Kidney (tissue), 22 donors: ENCODE measurements at places on chromosomes 1 and 21. TPM values are rescaled to one million over a fixed set of nuclear protein-coding genes. Genes with fewer than 3 reads are reported as not detected.

TDRD5 gene
- total RNA-seq: 0.47 TPM

CFHR1 gene
- total RNA-seq: 22.0 TPM

CCDC181 gene
- 4.8 TPM for total RNA-seq

SLC35F3 gene
- total RNA-seq: 0.66 TPM

MAP3K21 gene
- total RNA-seq: 21.6 TPM

HSD3B2 gene
- total RNA-seq: not detected

DNA sequence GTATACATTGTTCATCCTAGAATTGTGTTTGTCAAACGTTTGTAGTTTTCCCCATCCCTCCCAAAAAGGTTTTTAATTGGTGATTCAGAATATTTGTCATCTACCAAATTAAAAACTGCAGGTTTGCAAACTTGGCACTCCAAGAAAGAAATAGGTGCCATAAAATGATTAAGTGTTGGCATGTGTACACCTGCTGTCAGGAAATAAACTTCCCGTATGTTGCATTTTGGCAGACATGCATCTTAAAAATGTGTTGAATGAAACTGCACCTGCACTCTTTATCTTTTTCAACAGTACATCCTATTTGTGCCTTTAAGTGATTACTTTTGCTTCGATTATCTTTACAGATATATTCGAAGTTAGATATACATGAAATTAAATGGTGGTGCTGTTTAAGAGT lies 7.3 kb downstream of the B3GALT2 start:
- DNase-seq: no peak
- H3K4me3 ChIP-seq: no peak overlapping the region
- H3K36me3 ChIP-seq: no peaks in the 10 kb centered on the region
- no peaks in the 10 kb centered on the region for H3K4me1 ChIP-seq
- no peak overlapping the region for H3K27ac ChIP-seq

- H3K4me1 ChIP-seq: no peaks in the 10 kb centered on the region
- H3K4me3 ChIP-seq: no peak overlapping the region
- no peaks in the 10 kb centered on the region for H3K27me3 ChIP-seq
Measured at GRCh38 chr1:46784666-46785065, 14.2 kb upstream of the CYP4B1 start.

GRCh38 chr1:207500306-207500705 lies 4.3 kb downstream of the CR1 start:
- H3K36me3 ChIP-seq: no peaks in the 10 kb centered on the region
- peaks cover 2% of the 10 kb centered on the region for H3K4me1 ChIP-seq
- no peak overlapping the region for H3K27ac ChIP-seq

DNA sequence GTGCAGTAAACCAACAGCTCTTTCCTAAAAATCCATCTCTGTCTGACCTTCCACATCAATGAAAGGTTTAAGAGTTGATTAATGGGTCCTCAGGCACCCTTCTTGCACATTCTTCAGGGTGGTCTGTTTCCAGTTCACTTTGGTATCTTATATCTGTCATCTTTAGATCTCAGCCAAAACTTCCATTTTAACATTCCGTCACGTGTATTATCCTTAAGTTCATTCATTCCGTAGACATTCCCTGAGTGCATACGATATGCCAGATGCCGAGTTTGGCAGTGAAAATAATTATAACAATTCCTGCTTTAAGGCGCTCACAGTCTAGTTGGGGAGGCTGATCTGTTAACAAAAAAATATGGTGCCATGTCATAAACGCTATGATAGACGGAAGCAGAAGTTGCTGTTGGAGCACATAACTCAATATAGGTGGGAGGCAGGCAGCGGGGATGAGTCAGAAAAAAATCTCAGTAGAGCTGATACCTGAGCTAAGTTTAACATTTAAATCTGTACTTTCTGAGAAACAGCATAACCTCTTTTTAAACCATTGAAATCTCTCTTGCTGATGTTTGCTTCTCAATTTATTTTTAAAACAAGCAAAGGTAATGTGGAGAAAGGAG lies 59.6 kb upstream of the HOOK1 start:
- no peak overlapping the region for H3K27ac ChIP-seq
- peaks cover 4% of the 10 kb centered on the region for H3K4me1 ChIP-seq
- no peak for DNase-seq
- peaks cover under 1% of the 10 kb centered on the region for H3K36me3 ChIP-seq
- H3K27me3 ChIP-seq: no peaks in the 10 kb centered on the region

DNA sequence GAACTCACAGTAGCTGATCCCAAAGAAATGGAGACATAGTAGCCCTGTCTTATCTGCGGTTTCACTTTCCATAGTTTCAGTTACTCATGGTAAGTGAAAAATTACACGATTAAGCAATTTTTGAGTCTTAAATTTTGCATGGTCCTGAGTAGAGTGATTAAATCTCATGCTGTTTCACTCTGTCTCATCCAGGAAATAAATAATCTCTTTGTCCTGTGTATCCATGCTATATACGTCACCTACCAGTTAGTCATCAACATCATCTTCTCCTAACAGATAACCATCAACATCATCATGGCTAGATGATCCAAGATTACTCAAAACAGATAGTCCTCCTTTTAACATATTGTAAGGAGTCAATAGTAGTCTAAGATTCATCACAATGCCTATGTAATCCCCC lies 1589.3 kb downstream of the BRINP3 start:
- no peaks in the 10 kb centered on the region for H3K4me1 ChIP-seq
- no peak overlapping the region for H3K4me3 ChIP-seq

GRCh38 chr1:173954179-173954578 lies 37.1 kb upstream of the SERPINC1 start:
- no peaks in the 10 kb centered on the region for H3K4me1 ChIP-seq
- DNase-seq: no peak
- H3K36me3 ChIP-seq: peaks cover 8% of the 10 kb centered on the region
- H3K4me3 ChIP-seq: no peak overlapping the region

DNA sequence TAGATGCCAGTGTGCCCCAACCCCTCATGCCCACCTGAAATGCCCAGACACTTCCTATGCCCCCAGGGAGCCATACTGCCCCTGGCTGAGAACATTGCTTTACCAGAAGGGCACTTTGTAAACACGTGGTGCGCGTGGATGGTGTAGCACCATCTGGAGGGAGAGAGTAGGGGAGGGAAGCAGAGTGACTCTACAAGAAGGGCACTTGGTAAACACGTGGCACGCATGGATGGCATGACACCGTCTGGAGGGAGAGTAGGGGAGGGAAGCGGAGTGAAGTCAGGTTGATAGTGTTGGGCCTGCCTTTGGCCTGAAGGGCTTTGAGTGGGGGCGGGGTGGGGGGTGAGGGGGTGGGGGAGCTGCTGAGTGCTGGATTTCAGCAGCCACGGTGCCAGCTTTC lies 324.0 kb upstream of the VAMP3 start:
- H3K4me1 ChIP-seq: no peaks in the 10 kb centered on the region
- no peaks in the 10 kb centered on the region for H3K27me3 ChIP-seq
- H3K27ac ChIP-seq: no peak overlapping the region
- no peaks in the 10 kb centered on the region for H3K36me3 ChIP-seq
- DNase-seq: no peak
- no peak overlapping the region for H3K4me3 ChIP-seq

DNA sequence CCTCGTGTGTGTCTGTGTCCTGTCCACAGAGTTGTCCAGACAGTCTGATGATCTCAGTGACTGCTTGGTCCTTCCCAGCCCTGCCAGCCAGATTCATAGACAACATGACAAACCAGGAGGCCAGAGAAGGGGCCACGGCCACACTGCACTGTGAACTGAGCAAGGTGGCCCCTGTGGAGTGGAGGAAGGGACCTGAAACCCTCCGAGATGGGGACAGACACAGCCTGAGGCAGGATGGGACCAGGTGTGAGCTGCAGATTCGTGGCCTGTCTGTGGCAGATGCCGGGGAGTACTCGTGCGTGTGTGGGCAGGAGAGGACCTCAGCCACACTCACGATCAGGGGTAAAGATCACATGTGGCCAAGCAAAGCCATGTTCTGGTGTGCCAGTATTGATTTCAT lies 96.4 kb downstream of the OBSCN start:
- no peaks in the 10 kb centered on the region for H3K4me1 ChIP-seq
- H3K36me3 ChIP-seq: no peaks in the 10 kb centered on the region
- no peaks in the 10 kb centered on the region for H3K27me3 ChIP-seq
- H3K4me3 ChIP-seq: no peak overlapping the region
- DNase-seq: peak; percentile 18
- no peak overlapping the region for H3K27ac ChIP-seq

DNA sequence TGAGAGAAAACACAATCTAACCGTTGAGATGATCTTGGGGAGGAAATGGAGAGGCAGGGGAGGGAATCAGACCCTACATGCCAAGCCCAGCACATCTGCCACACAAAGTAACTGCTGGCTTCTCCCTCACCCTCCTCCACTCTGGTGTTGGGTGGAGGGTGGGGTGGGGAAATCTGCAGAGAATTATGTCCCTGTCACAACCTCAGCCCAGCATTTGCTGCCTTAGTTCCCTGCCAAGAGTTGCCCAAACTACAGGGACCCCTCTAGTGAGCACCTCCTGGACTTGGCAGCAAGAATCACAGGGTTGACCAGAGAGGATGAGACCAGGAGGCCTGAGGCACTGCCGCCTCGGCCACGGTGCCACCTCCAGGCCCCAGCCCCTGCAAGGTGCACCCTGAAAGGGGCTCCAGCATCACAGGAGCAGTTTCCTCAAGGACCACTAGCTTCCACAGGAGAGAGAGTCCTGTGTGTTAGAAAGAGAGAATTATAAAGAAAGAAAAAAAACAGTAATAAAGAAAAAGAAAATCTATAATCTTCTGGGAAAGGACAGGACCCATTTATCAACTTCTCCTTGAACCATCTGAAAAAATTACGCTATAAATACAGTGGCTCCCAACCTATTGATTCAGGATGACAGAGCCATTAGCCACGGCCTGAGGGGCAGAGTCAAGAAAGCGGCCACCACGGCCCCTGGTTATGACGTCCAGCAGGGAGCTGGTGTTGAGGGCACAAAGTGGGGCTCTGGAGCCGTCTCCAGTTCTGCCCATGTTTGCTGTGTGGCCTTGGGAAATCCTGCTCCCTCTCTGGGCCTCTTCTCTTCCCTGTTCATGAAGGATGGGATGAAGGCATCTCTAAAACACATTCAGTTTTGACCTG lies 451.7 kb downstream of the MATN1 start:
- no peaks in the 10 kb centered on the region for H3K4me1 ChIP-seq
- no peaks in the 10 kb centered on the region for H3K27me3 ChIP-seq
- no peaks in the 10 kb centered on the region for H3K36me3 ChIP-seq

DNA sequence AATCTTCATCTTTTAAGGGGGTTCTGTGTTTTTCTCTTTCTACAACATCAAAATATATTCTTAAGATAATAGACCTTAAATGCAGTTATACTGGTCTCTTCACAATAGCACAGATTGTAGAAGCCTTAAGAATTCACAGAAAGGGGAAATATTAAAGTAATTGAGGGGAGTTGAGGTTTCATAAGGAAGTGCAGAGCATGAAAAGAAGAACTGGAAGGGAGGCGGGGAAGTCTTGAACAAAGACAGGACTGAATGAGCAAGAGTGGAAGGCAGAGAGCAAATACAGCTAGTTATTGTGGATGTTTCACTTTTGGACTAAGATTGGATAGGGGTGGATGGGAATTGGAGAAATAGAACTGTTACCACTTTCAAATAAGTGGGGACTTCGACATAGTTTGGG lies 67.7 kb downstream of the PTGER3 start:
- H3K4me3 ChIP-seq: no peak overlapping the region
- H3K27me3 ChIP-seq: no peaks in the 10 kb centered on the region
- DNase-seq: no peak

DNA sequence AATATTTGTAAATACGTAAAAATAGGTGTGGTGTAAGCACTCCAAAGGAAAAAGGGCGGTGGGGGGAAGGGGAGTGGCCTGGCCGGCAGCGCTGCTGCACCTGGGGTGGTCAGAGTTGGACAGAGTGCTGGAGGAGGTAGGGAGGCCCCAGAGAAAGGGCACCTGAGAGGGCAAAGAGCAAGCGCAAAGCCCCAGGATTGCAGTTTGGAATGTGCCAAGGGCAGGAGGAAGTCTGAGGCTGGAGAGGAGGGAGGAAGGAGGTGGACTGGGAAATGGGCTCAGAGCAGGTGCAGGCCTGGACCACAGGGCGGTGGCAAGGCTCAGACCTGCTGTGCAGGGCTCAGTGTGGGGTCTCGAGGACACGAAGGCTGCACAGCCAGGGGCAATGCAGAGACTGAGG lies 30.6 kb downstream of the LDLRAP1 start:
- H3K27me3 ChIP-seq: no peaks in the 10 kb centered on the region
- H3K4me1 ChIP-seq: peaks cover 10% of the 10 kb centered on the region
- H3K36me3 ChIP-seq: no peaks in the 10 kb centered on the region
- no peak for DNase-seq

- no peaks in the 10 kb centered on the region for H3K27me3 ChIP-seq
- no peak overlapping the region for H3K27ac ChIP-seq
- H3K4me1 ChIP-seq: no peaks in the 10 kb centered on the region
- DNase-seq: no peak
- H3K36me3 ChIP-seq: no peaks in the 10 kb centered on the region
Measured at GRCh38 chr21:23951251-23951650, 1656.0 kb downstream of the MRPL39 start.

GRCh38 chr1:151526735-151527525 lies 13.2 kb upstream of the TUFT1 start:
- H3K27me3 ChIP-seq: no peaks in the 10 kb centered on the region
- DNase-seq: no peak
- H3K36me3 ChIP-seq: peaks cover 41% of the 10 kb centered on the region
- no peaks in the 10 kb centered on the region for H3K4me1 ChIP-seq
- no peak overlapping the region for H3K27ac ChIP-seq

- H3K27ac ChIP-seq: no peak overlapping the region
- H3K36me3 ChIP-seq: no peaks in the 10 kb centered on the region
- DNase-seq: no peak
- no peak overlapping the region for H3K4me3 ChIP-seq
- no peaks in the 10 kb centered on the region for H3K27me3 ChIP-seq
Measured at GRCh38 chr1:223454959-223455358, 61.7 kb downstream of the CCDC185 start.
